ENCODE measurements at places on chromosomes 16 and 17.

DNA sequence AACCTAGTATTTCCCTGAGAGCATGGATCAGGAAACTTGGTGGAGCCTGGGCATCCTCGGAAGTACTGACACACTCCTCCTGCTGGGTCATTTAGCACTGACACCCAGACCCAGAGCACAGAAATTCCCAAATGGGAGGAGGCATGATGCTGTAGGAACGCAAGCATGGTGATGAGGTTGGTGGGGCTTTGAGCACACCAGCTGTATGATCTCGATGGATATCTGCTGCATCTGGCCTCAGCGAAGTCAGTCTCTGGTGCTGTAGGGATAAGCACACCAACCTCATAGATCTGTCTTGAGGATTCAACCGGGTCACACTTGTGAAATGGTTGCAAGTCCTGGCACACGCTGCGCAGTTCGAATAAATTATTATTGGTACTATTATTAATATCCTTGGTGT is 52.5 kb downstream of the SHISA6 start:
- no peak for DNase-seq

DNA sequence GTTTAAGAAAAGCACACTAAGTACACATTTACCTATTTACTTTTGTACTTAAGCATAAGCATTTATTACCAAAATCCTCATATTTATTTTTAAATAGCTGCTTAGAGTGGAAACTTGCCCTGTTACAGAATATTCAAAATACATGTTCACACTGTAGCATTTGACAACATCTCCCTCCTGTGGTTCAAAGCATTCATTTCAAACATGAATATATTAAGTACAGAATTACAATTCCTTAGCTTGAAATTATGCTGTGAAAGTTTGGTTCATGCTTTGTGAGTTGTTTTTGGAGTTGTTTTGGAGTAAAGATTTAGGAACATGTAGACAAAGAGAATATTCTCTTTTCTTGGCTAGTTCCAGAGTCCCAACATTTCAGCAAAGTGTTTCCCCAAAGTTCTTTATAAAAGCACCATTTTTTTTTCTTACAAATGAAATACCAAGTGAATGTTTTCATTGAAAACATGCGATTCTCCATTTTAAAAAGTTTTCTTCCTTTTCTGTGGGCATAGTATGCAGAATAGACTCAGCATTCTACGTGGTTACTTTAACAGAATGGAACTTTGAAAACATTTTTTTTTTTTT is 33.2 kb downstream of the TUBD1 start:
- DNase-seq, result peak; percentile 10

GRCh38 chr17:44385287-44386181 is 3.9 kb downstream of the ITGA2B start:
- peak; percentile 44 for DNase-seq

DNA sequence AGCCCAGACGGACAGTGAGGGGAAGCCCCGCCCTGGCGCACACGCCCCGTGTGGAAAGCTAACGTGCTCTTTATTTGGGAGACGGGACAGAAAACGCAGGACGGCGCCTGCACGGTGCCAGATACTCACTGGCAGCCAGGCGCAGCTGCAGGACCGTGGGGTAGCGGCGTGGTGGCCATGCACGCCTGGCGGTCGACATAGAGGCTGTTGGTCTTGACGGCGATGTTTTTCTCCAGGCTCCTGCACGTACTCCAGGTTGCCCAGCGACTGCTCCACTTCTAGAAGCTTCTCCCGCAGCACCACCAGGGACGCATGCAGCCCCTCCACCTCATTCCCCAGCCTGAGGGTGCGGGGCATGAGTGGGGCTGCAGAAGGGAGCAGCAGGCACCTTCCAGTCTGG is 5.1 kb upstream of the C1QTNF8 start:
- DNase-seq, result no peak

DNA sequence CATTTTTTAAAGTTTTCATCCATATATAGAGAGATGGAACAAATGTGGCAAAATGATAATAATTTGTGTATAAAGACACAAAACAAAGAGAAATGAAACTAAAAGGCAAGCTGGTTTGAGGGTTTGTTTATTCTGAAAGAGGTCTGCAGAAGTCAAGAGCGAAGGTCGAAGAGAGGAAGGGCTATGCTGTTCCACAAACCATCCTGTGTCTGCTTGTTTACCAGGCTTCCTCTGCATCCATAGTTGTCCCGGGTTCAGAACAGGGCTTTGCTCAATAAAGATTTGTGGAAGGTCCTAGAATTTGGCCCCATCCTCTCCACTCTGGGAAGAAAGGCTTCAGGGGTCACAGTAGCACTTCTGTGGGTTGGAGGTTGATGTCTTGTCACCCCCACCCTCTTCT is 2.4 kb upstream of the MARVELD3 start:
- no peak for DNase-seq

GRCh38 chr17:58710948-58711552 is 18.6 kb downstream of the RAD51C start:
- DNase-seq, result peak; percentile 34

- DNase-seq, result no peak
These were observed 169.7 kb downstream of the CDH11 start for GRCh38 chr16:64952177-64952576.

- peak; percentile 3 for DNase-seq
These were observed 89.1 kb downstream of the RGS9 start for GRCh38 chr17:65226227-65226626.

Measured in NCI-H1092 treated with DMSO at 0.1 percent for 48 hours (cell line).